ENCODE measurements at places on chromosomes 6 and 20. TPM values are rescaled to one million over a fixed set of nuclear protein-coding genes. Genes with fewer than 3 reads are reported as not detected.

DNA sequence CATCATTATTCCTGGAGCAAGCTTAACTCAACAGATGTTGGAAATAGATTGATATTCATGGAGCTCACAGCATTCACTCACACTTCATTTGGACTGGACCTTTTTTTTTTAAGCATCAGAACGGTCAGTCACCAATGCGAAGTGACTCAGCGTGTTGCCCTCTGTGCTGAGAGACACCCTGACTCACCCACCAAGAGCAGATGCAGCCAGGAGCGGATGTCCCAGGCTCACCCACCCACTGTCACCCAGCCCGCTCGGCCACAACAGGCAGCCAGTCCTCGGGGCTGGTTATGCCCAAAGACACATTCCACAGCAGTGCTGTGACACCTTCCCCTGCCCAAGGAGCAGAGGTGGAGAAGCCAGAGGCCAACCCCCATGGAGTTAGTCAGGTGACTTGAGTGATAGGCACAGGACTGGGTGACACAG lies 15.7 kb downstream of the RNASET2 start:
- no peak for DNase-seq

GRCh38 chr6:100906325-100906724 lies 25.2 kb upstream of the ASCC3 start:
- no peak for DNase-seq

- DNase-seq, result no peak
Measured at GRCh38 chr20:19347943-19348456, 135.6 kb downstream of the SLC24A3 start.

DNA sequence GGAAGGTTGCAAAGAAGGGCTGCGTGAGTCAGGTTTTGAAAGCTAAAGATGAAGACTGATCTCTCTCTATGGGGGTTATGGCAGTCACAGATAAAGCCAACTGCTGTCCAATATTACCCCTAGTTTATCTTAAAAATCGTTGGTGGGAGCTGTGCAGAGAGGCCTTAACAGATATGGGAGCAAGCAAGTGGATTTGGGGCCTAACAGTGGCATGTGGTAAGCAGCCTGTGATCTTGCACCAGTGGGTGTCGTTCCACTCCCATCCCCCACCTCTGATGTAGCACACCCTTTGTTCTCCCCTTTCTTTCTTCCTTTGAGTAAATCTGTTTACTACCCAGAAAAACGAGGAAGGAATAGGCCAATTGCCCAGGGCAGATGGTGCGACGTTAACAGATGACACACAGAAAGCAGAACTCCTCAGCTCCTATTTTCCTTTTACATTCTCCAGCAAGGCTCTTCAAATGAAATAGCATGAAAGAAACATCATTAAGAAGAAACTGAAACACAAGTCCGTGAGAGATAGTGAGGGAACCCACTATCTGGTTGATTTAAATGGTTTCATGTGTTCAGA lies 274.1 kb upstream of the CITED2 start:
- DNase-seq, result no peak

- DNase-seq, result peak; percentile 33
Measured at GRCh38 chr6:161429921-161430490, 156.1 kb upstream of the AGPAT4 start.

DNA sequence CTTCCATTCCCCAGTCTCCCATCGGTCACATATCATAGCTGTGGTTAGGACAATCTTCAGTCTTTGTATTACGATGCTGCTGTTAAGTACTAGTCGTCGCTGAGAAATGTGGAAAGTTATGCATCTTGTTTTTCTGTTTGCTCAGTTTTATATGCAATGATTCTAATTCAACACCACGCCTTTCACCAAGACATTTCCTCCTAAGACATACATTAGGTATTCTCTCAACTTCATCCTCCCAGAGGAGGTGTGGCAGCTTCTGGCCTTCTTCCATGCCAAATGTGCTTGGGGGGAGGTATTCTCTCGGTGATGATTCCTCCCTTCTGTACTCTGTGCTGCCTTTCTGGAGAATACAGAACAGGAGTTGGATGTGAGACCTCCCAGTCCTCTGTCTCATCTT lies 66.1 kb downstream of the B4GALT5 start:
- no peak for DNase-seq

- peak; percentile 54 for DNase-seq
Measured at GRCh38 chr6:111987295-111987694, 66.6 kb upstream of the CCN6 start.

DNA sequence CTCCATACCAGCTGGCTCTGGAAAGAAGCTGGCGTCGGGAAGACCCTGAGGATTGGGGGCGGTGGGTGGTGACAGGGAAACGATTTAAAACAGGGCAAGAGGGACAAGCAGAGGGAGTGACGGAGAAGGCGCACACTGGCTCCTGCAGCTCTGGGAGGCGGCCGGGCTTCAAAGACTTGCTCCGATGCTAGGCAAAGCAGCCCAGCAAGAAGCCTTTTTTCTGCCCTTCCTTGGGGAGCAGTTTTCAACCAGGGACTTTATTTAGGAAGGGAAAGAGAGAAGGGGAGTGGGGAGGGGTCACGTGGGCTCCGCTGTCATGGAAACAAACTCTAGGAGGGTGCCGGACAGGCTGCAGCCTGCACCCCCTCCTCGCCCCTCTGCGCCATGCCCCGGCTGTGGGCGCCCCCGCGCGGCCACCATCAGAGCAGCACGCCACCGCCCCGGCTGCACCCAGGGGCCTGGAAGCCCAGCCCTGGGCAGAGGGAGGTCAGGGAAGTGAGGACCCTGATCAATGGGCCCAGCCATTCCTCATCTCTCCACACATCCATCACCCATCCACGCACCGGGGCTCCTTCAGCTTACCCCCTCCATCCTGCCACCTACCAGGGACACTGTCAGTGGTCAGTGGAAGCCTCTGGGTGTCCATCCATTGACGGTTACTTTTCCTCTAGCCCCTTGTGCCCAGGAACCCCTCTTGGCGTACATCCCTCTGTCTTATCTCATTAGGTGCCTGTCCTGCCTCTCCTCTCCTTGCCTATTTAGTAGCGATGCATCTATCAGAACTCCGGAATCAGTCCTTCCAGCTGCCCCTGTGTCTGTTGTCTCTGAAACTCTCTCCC lies 66.6 kb upstream of the CCDC167 start:
- DNase-seq, result peak; percentile 30

GRCh38 chr6:142702501-142703460 lies 242.2 kb downstream of the HIVEP2 start:
- DNase-seq, result no peak

- DNase-seq, result no peak
Measured at GRCh38 chr20:58014628-58015315, 213.7 kb downstream of the ANKRD60 start.

Gene OR12D3
- not detected for total RNA-seq

Gene CASS4
- 0.49 TPM for total RNA-seq

Gene DDX43
- total RNA-seq, result 0.99 TPM

Gene SERAC1
- 11.2 TPM for total RNA-seq

Data from fibroblast of the aortic adventitia (primary cell).